ENCODE measurements at places on chromosomes 4 and X. TPM values are rescaled to one million over a fixed set of nuclear protein-coding genes. Genes with fewer than 3 reads are reported as not detected.

GRCh38 chrX:146602246-146602645, 207.3 kb upstream of the CXorf51B start:
- DNase-seq: no peak
- no peaks in the 10 kb centered on the region for H3K27me3 ChIP-seq
- no peak overlapping the region for H3K27ac ChIP-seq
- H3K36me3 ChIP-seq: no peaks in the 10 kb centered on the region
- no peak overlapping the region for H3K4me3 ChIP-seq
- no peaks in the 10 kb centered on the region for H3K4me1 ChIP-seq

ASB5 gene
- total RNA-seq: 0.18 TPM

- H3K4me3 ChIP-seq: no peak overlapping the region
- no peaks in the 10 kb centered on the region for H3K4me1 ChIP-seq
- H3K27me3 ChIP-seq: no peaks in the 10 kb centered on the region
- H3K27ac ChIP-seq: no peak overlapping the region
Measured at GRCh38 chrX:100207331-100208024, 202.6 kb downstream of the PCDH19 start.

- peaks cover 11% of the 10 kb centered on the region for H3K4me1 ChIP-seq
- H3K27ac ChIP-seq: peak overlapping the region; percentile 65
- peak overlapping the region; percentile 57 for H3K4me3 ChIP-seq
- peak; percentile 54 for DNase-seq
- no peaks in the 10 kb centered on the region for H3K27me3 ChIP-seq
Measured at GRCh38 chr4:125315576-125316400, 1.0 kb downstream of the FAT4 start.

GRCh38 chr4:96698831-96699230, 858.9 kb downstream of the PDHA2 start:
- H3K4me1 ChIP-seq: no peaks in the 10 kb centered on the region
- no peak overlapping the region for H3K27ac ChIP-seq
- no peaks in the 10 kb centered on the region for H3K27me3 ChIP-seq

GRCh38 chr4:150108691-150109090, 30.4 kb downstream of the DCLK2 start:
- no peak overlapping the region for H3K27ac ChIP-seq
- no peaks in the 10 kb centered on the region for H3K27me3 ChIP-seq
- no peaks in the 10 kb centered on the region for H3K36me3 ChIP-seq
- H3K4me1 ChIP-seq: 0 out of 2 replicates have a peak, but pooled peaks cover 2% of the 10 kb centered on the region
- DNase-seq: no peak

ANTXR2 gene
- 115 TPM for total RNA-seq

GRCh38 chr4:174244441-174244840, 39.0 kb downstream of the FBXO8 start:
- H3K27me3 ChIP-seq: no peaks in the 10 kb centered on the region
- no peaks in the 10 kb centered on the region for H3K4me1 ChIP-seq
- no peak overlapping the region for H3K27ac ChIP-seq
- H3K36me3 ChIP-seq: no peaks in the 10 kb centered on the region

SLC10A4 gene
- not detected for total RNA-seq

MEPE gene
- total RNA-seq: not detected

GRCh38 chr4:111632641-111633151, 512.6 kb upstream of the FAM241A start:
- no peaks in the 10 kb centered on the region for H3K36me3 ChIP-seq
- no peak overlapping the region for H3K27ac ChIP-seq
- no peaks in the 10 kb centered on the region for H3K27me3 ChIP-seq
- no peaks in the 10 kb centered on the region for H3K4me1 ChIP-seq
- peak; percentile 53 for DNase-seq

DNA sequence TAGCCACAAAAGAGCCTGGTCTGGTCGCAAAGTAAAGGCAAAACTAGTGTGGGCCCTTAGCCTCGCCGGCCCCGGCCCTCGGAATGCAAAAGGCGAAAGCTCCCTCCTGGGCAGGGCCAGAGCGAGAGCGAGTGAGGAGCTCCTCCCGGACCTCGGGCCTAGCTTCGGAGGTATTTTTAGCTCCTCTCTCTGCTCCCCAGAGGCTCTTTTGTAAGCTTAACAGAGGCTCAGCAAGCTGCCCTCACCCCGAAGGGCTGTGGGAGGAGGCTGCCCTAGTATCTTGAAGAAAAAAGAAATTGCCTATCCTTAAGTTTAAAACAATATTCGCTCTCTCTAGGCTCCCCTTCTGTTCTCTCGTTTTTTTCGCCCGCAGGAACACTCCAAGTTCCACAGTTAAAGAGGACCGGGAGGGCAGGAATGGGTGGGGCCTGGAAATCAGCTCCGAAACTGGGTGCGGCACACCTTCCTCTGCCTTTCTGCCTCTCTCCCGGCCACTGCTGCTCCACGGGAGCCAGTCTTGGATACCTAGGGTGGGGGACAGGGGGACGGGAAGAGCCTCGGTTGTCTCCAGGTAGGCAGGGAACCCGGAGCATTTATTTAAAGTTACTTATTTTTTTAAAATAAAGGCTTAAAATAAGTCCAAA, 12.1 kb downstream of the HAND2 start:
- no peak overlapping the region for H3K4me3 ChIP-seq
- H3K36me3 ChIP-seq: no peaks in the 10 kb centered on the region
- no peaks in the 10 kb centered on the region for H3K4me1 ChIP-seq
- H3K27me3 ChIP-seq: peaks cover 74% of the 10 kb centered on the region
- no peak overlapping the region for H3K27ac ChIP-seq

DNA sequence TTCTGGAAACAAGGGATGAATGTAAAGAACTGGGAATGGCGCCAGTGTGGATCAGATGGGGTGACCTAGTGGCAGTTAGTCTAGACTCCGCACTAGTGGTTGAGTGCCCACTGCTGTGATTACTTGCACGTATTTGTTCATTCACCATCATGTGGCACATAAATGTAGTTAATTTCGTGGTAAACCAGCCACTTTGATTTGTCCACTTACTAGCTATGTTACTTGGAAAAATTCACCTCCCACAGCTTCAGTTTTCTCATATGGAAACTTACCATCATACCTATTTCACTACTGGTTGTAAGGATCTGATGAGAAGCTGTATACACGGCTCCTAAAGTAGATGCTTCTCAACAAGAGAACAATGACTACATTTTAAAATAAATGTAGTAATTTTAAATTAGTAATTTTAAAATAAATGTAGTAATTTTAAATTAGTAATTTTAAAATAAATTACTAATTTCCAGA, 394 bp upstream of the DYNLT3 start:
- no peaks in the 10 kb centered on the region for H3K36me3 ChIP-seq
- no peaks in the 10 kb centered on the region for H3K27me3 ChIP-seq
- H3K4me3 ChIP-seq: peak overlapping the region; percentile 100
- peak overlapping the region; percentile 78 for H3K27ac ChIP-seq

DNA sequence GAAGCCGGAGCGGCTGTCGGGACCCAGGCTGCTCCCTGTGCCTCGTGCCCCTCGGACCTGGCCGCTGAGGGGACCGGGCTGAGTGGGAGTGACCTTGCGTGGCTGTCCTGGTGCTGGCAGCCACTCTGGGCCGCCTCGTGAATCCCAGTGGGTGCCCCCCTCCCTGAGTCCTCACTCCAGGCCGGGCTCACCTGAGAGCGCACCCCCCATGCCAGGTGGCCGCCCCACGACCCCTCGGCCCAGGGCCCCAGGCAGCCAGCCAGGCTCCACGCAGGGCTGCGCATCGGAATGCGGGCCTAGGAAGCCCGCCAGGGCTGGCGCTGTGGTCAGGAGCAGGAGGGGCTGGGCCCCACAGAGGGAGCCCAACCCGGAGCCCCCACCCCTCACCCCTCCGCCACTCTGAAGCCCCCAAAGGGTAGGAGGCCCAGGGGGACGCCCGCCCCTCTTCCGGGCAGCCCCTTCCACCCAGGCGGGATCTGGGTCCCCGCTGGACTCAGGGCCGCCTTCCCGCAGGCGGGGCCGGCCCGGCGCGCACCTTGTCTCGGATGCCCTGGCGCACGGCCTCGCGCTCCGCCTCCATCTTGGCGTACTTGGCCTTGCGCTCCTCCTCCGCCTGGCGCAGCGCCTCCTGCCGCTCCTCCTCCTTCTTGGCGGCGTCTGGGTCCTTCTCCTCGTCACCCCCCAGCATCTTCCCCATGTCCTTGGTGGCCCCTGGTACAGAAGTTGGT, 33.9 kb downstream of the CPLX1 start:
- no peak for DNase-seq
- H3K27ac ChIP-seq: no peak overlapping the region
- H3K4me3 ChIP-seq: no peak overlapping the region
- peaks cover 77% of the 10 kb centered on the region for H3K27me3 ChIP-seq
- no peaks in the 10 kb centered on the region for H3K36me3 ChIP-seq

Measured in IMR-90 (cell line).